NCI-H345 (cell line): ENCODE measurements at places on chromosomes 2 and 18.

DNA sequence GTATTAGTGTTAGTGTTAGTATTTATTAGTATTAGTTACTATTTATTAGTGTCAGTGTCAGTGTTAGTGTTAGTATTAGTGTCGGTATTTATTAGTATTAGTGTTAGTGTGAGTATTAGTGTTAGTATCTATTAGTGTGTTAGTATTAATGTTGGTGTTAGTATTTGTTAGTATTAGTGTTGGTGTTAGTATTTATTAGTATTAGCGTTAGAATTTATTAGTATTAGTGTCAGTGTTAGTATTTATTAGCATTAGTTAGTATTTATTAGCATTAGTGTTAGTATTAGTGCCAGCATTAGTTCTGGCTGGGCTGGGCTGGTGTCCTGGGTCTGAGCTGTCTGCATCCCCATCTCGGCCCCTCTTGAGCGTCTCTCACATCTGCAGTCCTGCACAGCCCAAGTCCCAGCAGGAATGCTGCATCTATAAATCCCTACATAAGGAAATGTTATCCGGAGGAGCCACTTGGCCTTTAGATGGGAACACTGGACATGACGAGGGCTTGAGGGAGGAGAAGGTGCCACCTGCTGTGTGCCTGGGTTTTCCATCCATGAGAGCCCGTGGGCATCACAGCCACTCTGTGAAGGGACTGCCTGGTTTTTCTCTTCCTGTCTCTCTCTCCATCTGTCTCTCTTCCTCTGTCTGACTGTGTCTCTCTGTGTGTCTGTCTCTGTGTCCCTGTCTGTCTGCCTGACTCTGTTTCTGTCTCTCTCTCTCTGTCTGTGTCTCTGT, 33.6 kb downstream of the TWIST2 start:
- DNase-seq: no peak

DNA sequence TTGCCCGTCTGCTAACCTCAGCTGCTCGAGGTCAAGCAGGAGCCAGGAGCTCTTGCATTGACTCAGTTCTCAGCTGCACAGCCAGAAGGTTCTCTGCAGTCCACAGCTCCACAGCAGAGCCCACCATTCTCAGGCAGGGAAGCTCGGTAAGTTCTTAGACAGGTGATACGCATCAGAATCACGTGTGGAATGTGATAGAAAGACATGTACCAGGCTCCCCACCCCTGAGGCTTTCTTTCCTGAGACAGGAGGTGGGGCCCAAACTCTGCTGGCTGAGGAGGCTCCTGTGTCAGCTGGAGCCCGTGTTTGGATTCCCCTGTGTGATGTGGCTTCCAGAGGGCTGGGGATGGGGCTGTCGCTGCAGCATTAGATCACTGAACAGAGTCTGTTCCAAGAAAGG, 28.0 kb downstream of the DIPK1C start:
- DNase-seq: no peak

DNA sequence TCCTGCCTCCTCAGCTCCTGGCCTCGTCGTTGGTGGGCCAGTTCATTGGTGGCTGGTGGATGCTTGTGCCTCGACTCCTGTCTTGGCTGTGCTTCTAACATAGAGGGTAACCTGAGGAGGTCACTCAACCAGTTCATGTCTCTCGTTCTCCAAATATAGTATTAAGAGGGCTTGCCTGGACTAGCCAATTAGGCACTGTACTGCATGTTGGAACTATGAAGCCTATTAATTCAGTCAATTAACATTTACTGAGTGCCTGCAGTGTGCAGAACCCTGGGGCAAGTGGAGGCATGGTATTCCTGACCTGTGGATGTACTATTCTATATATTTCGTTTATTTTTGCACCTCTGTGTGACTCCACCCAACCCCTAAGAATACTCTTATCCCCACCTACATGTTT, 89.9 kb upstream of the PELI1 start:
- DNase-seq: no peak

DNA sequence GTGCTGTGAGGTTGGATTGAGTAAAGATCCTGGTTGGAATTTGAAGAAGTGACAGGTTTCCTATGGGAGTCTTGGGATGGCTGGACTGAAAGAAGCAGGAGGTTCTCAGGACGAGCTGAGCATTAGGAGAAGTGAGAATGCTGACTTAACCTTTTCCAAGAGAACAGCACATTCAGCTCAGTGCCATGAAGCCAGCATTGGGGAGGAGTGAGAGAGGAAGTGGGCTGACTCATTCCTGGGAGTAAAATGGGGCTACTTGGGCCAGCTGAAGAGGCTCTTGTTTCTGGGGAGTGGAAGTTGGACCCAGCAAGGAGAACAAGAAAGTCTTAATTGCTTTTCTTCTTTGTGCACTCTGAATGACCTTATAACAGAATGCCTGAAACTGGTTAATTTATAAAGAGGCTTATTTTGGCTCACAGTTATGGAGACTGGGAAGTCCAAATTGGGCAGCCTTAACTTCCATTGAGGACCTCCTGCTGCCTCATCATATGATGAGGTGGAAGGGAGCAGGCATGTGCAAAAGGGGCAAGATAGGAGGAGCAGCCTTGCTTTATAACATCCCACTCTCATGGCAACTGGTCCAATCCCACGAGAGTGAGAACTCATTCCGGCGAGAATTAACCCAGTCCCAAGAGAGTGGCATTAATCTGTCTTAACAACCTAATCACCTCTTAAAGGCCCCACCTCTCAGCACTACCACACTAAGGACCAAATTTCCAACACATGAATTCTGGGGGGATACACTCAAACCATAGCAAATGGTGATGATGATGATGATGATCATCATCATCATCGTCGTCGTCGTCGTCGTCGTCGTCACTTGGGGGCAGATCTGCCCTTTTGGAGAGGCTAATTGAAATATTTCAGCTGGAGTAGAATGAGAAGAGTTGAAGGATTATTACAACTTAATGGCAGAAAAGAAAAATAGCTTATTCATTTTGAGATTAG, 26.1 kb downstream of the DGUOK start:
- no peak for DNase-seq

GRCh38 chr2:45134014-45134413, 124.8 kb upstream of the SIX2 start:
- no peak for DNase-seq

DNA sequence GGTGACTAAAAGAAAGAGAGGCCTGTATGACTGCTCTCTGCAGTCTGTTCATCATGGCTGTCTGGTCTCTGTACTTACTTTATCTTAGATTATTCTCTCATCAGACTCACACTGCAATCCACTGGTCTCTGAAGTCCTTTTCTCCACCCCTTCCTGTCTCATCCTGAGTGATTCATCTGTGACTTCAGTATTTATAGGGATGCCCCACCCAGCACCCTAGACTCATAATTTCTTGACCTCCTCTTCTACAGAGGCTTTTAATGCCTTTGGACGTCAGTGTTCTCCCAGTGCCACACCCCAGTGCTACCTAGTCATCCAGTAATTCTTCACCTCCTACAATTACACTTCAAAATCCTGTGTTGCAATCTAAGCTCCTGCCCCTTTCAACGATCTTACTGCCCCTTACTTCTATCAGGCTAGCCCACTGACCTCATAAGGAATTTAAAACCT, 14.9 kb upstream of the ITPRID2 start:
- DNase-seq: no peak

- DNase-seq: no peak
Observed at GRCh38 chr2:43792653-43793052, 18.8 kb downstream of the DYNC2LI1 start.

DNA sequence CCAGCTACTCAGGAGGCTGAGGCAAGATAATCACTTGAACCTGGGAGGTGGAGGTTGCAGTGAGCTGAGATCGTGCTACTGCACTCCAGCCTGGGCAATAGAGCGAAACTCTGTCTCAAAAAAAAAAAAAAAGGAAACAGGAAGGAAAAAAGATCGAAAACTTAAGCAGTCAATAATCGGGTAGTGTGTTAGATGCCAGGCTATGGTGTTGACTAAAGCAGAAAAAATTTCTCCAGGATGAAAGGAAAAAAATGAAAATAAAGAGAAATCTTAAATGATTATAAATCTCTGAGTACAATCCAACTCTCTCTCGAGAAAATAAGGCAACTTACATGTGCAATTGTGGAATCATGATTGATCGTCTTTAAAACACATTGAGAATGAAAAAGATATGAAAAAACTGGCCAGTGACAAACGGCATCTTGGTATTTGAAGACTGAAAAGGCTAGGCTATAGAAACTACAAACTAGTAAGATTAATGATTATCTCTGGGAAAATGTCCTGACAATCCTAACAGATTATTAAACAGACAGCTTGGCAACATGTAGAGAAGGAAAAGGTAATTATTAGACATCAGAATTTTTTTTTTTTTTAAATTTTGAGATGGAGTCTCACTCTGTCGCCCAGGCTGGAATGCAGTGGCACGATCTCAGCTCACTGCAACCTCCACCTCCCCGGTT, 16.3 kb upstream of the EPHA4 start:
- DNase-seq: no peak

DNA sequence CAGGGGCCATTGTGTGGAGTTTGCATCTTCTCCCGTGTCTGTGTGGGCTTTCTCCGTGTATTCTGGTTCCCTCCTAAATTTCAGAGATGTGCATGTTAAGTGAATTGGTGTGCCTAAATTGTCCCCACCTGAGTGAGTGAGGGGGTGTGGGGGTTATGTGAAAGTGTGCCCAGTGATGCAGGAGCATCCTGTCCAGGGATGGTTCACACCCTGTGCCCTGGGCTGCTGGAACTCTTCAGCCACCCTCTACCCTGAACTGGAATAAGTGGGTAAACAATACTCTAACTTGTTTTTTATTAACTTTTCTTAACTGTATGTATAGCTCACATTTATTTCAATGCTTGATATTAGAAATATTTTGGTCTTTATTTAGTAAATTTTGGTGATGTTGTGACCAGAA, 56.0 kb downstream of the UBE2E3 start:
- DNase-seq: no peak

GRCh38 chr2:158181171-158181570, 79.5 kb downstream of the UPP2 start:
- DNase-seq: no peak

- DNase-seq: no peak
Observed at GRCh38 chr18:23596183-23596582, 9.9 kb upstream of the NPC1 start.

GRCh38 chr18:74806073-74806472, 208.4 kb downstream of the ZNF407 start:
- DNase-seq: no peak
